GM23248 (cell line): ENCODE measurements at places on chromosomes 6 and 20. TPM values are rescaled to one million over a fixed set of nuclear protein-coding genes. Genes with fewer than 3 reads are reported as not detected.

GRCh38 chr6:124758663-124759062 lies 203.6 kb upstream of the RNF217 start:
- no peak for DNase-seq

DNA sequence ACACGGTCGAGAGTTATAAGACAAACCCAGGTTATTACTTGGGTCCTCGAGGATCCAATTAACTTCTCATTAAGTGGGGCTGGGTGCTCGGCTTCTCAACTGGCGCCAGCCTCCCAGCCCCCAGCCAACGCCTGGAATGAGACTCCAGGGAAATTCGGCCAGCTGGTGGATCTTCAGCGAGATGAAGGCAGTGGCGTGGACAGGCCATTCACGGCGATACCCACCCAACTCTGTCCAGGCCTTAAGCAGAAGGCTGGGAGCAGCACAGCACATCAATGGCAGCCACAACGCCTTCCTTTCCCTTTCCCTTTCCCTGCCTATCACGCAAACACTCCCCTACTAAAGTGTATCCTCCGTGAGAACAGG lies 868 bp downstream of the METTL24 start:
- no peak for DNase-seq

Gene CHRNA4
- polyA plus RNA-seq: not detected in 2 replicates

Gene STMN3
- polyA plus RNA-seq: 18.5 and 18.6 TPM in 2 replicates

DNA sequence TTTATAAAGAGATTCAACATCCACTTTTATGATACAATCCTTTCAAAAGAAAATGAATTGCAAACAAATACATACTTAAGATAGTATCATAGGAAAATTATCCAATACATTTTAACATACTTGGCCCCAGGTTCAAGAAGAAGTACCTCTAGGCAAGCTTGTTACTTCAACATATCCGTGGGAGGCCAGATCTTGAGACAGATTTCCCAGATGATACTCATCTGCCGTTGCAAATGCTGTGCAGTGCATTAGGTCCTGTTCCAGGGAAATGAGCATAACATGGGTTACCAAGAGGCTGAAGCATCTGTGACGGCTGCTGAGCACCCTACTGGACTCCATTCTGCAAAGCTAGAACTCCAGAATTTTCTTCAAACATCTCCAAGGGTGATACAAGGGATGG lies 15.6 kb downstream of the RMND1 start:
- peak; percentile 28 for DNase-seq

DNA sequence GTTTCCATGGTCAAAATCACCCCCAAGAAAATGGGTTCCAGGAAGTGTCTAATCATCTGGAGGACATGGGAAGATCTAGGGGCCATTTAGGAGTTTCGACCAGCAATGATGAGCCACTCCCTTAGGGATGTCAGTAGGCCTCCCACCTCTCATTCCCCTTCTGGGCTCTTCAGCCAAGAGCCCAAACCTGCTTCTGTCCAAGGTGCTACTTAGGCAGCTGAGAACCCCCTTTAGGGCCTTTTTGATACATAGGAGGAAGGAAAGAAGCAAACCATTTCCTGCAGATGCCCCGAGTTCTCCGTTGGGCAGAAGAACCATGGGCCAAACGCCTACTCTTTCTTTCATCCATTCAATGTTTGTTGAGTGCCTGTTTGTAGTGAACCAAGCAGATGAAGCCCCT lies 141.4 kb upstream of the RIN2 start:
- no peak for DNase-seq

- peak; percentile 73 for DNase-seq
Observed at GRCh38 chr6:6942831-6943230, 164.9 kb upstream of the RREB1 start.

Gene CD93
- 0.03 TPM in 1 of 2 replicates, not detected in the other for polyA plus RNA-seq

DNA sequence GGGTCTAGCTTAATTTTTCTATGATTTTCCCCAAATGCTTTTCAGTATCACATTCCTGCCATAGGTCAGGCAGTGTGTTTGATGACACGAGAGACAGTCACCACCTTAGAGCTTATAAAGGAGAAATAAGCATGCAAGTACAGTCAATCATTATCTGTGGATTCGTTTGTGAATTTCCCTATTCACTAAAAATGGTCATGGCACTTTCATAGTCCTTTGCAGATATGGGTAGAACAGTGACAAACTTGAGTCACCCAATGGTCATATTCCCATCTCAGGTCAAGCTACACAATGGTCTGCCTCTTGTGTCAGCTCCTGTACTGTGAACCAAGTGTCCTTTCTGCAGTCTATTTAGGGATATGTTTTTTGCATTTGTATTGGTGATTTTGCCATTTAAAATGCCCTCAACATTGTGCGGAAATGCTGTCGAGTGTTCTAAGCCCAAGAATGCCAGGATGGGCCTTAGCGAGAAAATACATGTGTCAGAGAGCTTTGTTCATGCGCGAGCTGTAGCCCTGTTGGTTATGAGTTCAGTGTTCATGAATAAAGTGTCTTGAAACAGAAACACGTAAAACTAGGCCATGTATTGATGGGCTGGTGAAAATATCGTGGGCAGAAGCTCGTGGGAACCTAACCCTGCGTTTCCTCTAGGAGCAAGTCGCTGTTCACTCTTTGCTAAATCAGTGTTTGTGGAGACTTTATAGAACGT lies 19.8 kb downstream of the SUMO4 start:
- no peak for DNase-seq

Gene C6orf118
- not detected in 2 replicates for polyA plus RNA-seq

DNA sequence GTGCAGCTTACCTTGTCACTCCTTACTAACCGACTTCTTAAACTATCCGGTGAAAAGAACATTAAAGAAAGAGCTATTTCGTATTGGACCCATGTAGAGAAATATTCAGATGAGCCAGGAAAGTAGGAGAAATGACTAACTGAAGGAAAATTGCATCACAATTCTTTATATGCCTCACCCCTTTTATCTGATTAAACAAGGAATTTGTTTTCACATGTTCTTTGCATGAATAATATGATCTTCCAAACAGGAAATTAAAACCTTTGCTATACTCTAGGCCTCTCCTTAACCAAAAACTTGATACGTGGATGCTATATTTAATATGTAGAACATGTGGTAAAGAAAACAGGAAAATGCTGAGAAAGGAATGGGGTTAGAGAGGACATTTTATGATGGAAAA lies 41.9 kb upstream of the LRRC1 start:
- peak; percentile 89 for DNase-seq

- DNase-seq: peak; percentile 64
Observed at GRCh38 chr6:89242574-89243330, 25.6 kb upstream of the GABRR1 start.
